ENCODE measurements at places on chromosomes 7 and 10.

GRCh38 chr10:75375838-75376237 lies 25.7 kb downstream of the ZNF503 start:
- DNase-seq = no peak

GRCh38 chr10:34814223-34814912 lies 728 bp downstream of the PARD3 start:
- no peak for DNase-seq

GRCh38 chr7:116212869-116213268 lies 2.5 kb downstream of the TES start:
- DNase-seq = no peak

- DNase-seq = no peak
These were observed 44.6 kb downstream of the RASGEF1A start for GRCh38 chr10:43222210-43222720.

DNA sequence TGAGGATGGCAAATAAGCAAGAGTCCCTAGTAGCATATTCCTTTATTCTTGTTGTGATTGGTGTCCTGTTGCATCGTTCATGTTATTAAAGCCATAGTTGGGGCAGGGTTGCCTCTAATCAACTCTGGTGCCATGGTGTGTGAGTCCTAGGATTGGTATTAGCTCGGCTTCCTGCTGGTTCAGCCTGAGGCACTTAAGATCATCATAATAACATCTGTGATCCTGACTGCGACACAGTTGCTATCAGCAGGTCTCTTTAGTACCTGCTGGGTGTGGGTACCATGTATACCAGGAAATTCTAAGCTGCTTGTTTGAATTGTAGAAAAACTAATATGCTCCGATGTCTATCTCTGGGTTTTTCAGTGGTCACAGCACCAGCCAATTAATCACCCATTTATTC lies 1.6 kb downstream of the WEE2 start:
- no peak for DNase-seq

DNA sequence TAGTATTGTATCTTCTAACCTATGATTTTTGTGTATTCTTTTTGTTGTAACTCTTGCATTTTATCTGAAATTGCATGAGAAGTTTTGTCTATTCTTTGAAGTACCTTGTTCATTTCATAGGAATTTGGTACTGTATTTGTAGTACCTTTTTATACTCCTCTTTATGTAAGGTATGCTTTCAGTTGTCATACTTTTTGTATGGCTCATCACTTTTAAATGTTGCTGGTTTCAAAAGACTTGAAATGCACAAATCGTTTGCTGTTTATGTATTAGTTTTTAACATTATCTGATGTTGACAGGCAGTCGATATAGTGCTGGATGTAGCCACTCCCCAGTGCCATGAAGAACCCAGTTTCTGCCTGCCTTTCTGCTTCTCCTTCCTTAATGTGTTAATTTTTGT lies 158.1 kb downstream of the SDK1 start:
- DNase-seq = no peak

- no peak for DNase-seq
These were observed 7.4 kb downstream of the TAS2R40 start for GRCh38 chr7:143229054-143229790.

DNA sequence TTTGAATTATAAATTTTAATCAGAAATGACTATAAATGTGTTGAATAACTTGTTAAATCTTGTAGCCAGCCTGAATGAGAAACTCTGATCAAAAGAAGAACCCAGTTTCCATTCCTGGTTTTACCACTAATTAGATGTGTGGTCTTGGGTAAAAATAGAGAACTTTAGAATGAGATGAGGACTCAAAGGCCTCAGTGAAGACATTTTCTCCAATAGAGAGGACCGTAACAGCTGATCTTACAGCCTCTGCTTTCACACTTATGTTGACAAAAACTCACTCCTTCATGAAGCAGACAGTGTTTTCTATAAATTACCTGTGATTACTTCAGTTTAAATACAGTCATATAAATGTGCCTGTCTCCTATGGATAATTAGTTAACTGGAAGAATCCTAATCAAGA lies 200.1 kb upstream of the MEOX2 start:
- no peak for DNase-seq

All from stimulated activated CD4-positive, alpha-beta T cell treated with anti-CD3 and anti-CD28 coated beads, Interleukin-4, amount 100 ng/mL, for 4 hours (primary cell).